ENCODE measurements at places on chromosomes 5 and 9.

DNA sequence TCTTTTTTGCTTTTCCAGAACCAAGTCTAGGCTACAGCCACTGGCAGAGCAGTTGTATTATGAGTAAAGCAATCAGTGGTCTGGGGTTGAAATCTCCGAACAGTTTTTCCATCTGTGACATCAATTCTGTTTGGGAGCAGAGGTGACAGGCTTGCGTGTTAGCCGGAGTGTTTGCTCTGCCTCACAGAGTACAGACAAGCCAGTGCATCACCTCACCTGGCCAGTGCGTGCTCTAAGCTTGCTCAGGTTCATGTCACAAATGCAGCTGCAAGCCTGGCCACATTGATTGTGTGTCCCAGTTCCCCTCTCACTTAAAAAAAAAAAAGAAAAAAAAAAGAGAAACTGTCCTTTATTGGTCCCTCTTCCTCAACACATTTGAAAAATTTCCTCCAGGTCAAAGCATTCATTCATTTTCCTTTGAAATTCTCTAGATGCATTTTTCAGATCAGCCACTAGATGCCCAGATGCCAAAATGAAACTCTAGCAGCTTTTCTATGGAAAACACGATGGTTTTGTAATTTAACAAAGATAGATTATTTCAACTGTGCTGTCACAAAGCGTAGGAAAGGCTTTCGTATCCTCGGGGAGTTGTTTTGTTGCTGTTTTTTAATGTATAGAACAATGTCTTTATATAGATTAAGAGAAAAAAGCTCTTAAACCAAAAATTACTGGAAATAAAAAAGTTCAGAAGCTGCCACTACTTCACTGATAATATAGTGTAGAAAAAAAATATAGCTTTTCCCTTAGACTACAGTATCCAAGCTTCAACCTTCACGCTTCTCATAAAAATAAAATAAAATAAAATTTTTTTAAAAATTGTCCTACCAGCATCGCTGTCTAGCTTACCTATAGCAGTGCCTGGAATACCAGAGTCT lies 585.5 kb downstream of the TLE1 start:
- H3K27ac ChIP-seq, result no peak overlapping the region
- H3K36me3 ChIP-seq, result no peaks in the 10 kb centered on the region
- DNase-seq, result no peak
- H3K27me3 ChIP-seq, result no peaks in the 10 kb centered on the region

- H3K4me3 ChIP-seq, result no peak overlapping the region
- H3K4me1 ChIP-seq, result no peaks in the 10 kb centered on the region
- no peak for DNase-seq
- H3K27me3 ChIP-seq, result no peaks in the 10 kb centered on the region
- no peaks in the 10 kb centered on the region for H3K36me3 ChIP-seq
Measured at GRCh38 chr9:89039664-89040063, 48.4 kb downstream of the S1PR3 start.

DNA sequence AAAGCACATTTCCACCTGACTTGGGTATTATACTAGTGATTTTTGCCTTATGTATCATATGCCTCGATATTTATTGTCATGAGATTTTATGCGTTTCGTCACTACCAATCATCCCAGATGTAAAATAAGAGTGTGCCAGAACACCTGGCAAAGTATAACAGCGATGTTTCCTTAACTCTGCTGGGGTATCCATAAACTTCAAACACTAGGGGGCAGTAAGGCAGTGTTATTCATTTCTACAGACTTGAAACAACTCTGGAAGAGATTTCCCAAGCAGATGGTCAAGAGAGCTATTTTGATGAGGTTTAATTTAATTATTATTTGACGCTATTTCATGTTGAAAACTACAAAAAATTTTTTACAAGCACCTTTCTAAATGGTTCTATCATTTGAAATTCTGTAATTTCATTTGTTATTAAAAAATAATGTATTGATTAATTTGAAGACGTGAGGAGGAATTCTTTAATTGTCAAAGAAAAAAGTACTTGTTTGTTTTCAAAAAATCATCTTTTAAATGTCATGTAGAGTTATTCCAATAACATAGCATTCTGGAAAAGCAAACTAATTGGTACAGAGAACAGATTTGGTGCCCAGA lies 388.5 kb upstream of the CTNND2 start:
- no peak overlapping the region for H3K27ac ChIP-seq
- no peaks in the 10 kb centered on the region for H3K36me3 ChIP-seq
- no peak for DNase-seq

GRCh38 chr5:173707392-173707791 lies 90.9 kb upstream of the BOD1 start:
- peak; percentile 92 for DNase-seq
- no peaks in the 10 kb centered on the region for H3K36me3 ChIP-seq
- H3K27me3 ChIP-seq, result no peaks in the 10 kb centered on the region
- peaks cover 17% of the 10 kb centered on the region for H3K4me1 ChIP-seq

DNA sequence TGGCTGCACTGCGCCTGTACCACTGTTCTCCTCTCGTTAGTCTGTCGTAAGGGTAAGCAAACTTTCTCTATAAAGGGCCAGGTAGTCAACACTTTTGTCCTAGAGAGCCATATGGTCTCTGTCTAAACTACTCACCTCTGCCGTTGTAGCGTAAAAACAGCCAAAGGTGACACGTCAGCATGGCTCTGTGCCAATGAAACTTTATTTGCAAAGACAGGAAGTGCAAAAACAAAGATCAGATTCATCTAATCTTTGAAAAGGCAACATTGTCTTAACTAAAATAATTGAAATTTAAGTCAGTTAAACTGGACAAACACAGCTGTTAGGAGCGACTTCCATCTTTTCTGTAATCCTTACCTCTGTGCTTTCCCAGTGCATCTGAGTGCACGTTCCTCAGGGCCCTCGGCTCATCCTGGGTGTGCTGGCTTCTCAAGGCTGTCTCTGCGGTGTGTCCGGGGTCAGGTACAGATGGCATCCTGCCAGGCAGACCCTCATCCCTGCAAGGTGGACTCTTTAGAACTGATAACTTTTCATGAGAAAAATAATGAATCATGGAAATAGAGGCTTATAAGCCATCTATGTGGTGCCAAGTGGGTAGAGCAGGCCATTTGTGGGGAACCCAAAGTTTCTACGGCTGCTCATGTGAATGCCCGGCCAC lies 35.2 kb upstream of the IRX4 start:
- H3K27ac ChIP-seq, result no peak overlapping the region
- no peaks in the 10 kb centered on the region for H3K4me1 ChIP-seq
- H3K4me3 ChIP-seq, result no peak overlapping the region
- peaks cover 14% of the 10 kb centered on the region for H3K27me3 ChIP-seq
- no peaks in the 10 kb centered on the region for H3K36me3 ChIP-seq
- no peak for DNase-seq

- no peak overlapping the region for H3K27ac ChIP-seq
- no peaks in the 10 kb centered on the region for H3K36me3 ChIP-seq
- peaks cover 51% of the 10 kb centered on the region for H3K4me1 ChIP-seq
- peak overlapping the region; percentile 46 for H3K4me3 ChIP-seq
Measured at GRCh38 chr9:137168904-137169856, 671 bp downstream of the LRRC26 start.

DNA sequence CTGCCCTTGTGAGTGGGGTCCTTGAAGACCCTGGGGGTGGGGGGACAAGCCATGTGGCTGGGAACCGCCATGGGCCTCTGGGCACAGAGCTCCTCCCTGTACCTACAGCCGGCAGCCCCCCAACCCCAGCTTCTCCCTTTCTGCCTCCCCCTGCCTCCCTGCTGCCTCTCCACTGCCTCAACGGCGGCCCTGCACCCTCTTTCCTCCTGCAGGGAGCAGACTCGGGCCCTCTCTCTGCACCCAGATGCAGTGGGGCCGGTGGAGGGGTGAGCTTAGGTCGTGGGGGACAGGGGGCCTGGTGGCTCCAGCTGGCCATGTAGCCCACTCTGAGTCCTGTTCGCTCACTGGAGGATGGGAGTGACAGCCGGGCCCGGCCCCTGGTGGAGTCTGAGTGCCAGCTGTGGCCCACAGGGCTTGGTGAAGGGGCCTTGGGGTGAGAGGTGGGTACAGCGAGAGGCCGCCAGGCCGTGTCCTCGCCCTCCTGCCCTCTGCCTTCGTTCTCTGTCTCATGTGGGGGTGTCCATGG lies 139.3 kb upstream of the COL5A1 start:
- no peaks in the 10 kb centered on the region for H3K36me3 ChIP-seq
- DNase-seq, result peak; percentile 48
- H3K4me3 ChIP-seq, result no peak overlapping the region
- H3K27me3 ChIP-seq, result peaks cover 38% of the 10 kb centered on the region
- no peak overlapping the region for H3K27ac ChIP-seq

DNA sequence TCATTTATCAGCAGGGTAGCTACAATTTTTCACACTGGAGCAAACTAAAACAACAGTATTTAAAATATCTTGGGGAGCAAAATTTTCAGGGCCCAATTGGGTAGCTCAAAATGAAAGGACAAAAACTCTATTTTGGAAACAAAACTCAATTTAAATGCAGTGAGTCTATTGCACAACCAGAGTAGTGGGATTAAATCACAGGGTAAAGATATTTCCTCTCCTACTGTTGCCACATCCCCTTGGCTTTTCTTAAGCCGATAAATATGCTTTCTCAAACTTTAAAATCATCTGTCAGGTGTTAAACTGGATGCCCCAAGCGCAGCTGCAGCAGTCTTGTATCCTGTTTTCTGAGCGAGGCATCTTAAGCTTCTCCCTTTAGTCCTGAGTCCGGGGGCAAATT lies 1474.3 kb upstream of the CDH9 start:
- H3K27me3 ChIP-seq, result no peaks in the 10 kb centered on the region
- no peak overlapping the region for H3K27ac ChIP-seq
- DNase-seq, result no peak

DNA sequence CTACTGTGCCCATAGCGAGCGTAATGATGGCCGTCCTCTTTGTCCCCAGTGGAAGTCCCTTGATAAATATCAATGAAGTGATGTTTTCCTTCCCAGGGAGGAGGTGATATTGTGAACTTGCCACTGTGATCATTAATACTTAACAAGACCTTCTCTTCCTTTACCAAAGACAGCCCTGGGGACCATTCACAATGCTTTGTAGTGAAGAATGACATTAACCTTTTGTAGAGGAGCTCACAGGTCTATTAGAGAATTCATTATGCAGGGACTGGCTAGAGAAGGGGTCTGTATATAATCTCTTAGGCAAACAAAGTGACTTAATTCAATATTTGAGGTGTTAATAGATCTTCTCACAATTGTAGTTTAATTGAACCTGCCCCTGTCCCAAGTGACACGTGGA lies 452.9 kb upstream of the DMAC1 start:
- H3K4me1 ChIP-seq, result no peaks in the 10 kb centered on the region
- H3K36me3 ChIP-seq, result no peaks in the 10 kb centered on the region
- no peak overlapping the region for H3K4me3 ChIP-seq
- no peak for DNase-seq
- H3K27ac ChIP-seq, result no peak overlapping the region

- H3K36me3 ChIP-seq, result no peaks in the 10 kb centered on the region
- DNase-seq, result no peak
- no peak overlapping the region for H3K27ac ChIP-seq
- H3K4me1 ChIP-seq, result no peaks in the 10 kb centered on the region
Measured at GRCh38 chr5:169964246-169964645, 16.0 kb downstream of the INSYN2B start.

DNA sequence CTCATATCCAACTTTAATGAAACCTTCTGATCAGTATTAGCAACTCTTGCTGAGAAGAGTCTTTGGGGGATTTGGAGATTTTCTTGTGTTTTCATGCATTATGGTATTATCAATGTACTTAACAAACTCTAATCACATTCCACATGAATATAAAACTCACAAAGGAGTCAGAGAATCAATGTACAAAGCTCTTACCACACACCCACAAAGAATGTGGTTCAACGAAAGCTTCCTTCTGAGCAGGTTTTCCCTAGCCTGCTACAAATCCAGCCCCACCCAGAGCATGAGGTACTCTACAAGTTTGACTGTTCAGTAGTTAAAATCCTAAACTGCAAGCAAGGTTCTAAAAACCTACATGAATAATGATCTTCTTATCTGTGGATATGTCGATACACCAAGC lies 210.1 kb downstream of the TARS1 start:
- H3K4me1 ChIP-seq, result no peaks in the 10 kb centered on the region
- no peak overlapping the region for H3K27ac ChIP-seq
- H3K4me3 ChIP-seq, result no peak overlapping the region
- no peak for DNase-seq

- no peak overlapping the region for H3K27ac ChIP-seq
- H3K4me1 ChIP-seq, result no peaks in the 10 kb centered on the region
- H3K36me3 ChIP-seq, result no peaks in the 10 kb centered on the region
- no peak for DNase-seq
Measured at GRCh38 chr5:124790301-124790894, 44.0 kb upstream of the ZNF608 start.

- no peak for DNase-seq
- H3K27ac ChIP-seq, result no peak overlapping the region
- peaks cover 5% of the 10 kb centered on the region for H3K4me1 ChIP-seq
- no peak overlapping the region for H3K4me3 ChIP-seq
Measured at GRCh38 chr5:126971455-126972031, 58.8 kb downstream of the MARCHF3 start.

- no peak overlapping the region for H3K27ac ChIP-seq
- H3K4me3 ChIP-seq, result no peak overlapping the region
- DNase-seq, result no peak
- H3K36me3 ChIP-seq, result peaks cover 7% of the 10 kb centered on the region
Measured at GRCh38 chr9:34440017-34440416, 18.4 kb downstream of the FAM219A start.

- peak overlapping the region; percentile 99 for H3K27ac ChIP-seq
- H3K36me3 ChIP-seq, result peaks cover 36% of the 10 kb centered on the region
- peak overlapping the region; percentile 88 for H3K4me3 ChIP-seq
Measured at GRCh38 chr9:95012035-95012708, 285.7 kb downstream of the AOPEP start.

GRCh38 chr9:131833083-131833482 lies 93.2 kb upstream of the RAPGEF1 start:
- H3K27me3 ChIP-seq, result no peaks in the 10 kb centered on the region
- H3K4me3 ChIP-seq, result no peak overlapping the region
- no peaks in the 10 kb centered on the region for H3K4me1 ChIP-seq
- H3K36me3 ChIP-seq, result no peaks in the 10 kb centered on the region
- H3K27ac ChIP-seq, result no peak overlapping the region

DNA sequence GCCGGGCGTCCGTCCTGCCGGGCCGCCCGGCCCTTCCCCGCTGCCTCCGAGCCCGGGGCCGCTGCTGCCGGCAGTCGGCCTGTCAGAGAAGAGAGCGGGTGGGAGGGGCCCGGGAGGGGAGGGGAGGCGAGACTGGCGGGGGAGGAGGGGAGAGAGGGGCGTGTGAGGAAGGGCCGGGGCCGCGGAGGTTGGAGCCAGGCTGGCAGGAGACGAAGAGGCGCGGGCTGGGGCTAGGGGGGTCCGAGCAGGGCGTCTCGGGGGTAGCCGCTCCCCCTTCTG lies 570 bp downstream of the CREBRF start:
- H3K27me3 ChIP-seq, result no peaks in the 10 kb centered on the region
- no peaks in the 10 kb centered on the region for H3K4me1 ChIP-seq
- no peaks in the 10 kb centered on the region for H3K36me3 ChIP-seq
- H3K27ac ChIP-seq, result peak overlapping the region; percentile 98

DNA sequence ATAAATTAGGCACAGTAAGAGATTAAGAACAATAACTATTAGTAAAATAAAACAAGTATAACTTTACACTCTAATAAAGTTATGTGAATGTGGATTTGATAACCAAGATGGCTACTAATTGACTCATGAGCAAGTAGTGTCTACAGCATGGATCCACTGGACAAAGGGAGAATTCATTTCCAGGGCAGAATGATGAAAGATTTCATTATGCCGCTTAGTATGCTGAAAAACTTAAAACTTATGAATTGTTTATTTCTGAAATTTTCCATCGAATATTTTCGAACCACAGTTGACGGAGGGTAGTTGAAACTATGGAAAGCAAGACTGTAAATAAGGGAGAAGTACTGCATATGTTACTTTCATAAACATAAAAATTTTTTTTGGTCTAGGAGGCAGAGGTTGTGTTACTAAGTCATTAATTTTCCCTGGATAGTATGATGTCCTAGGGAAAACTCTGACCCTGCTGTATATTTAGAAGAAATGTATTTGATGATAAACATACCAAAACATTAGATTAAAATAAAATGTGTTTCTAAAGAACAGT lies 24.9 kb upstream of the TARS1 start:
- no peaks in the 10 kb centered on the region for H3K4me1 ChIP-seq
- no peak overlapping the region for H3K4me3 ChIP-seq
- no peak for DNase-seq
- no peaks in the 10 kb centered on the region for H3K36me3 ChIP-seq
